ENCODE measurements at places on chromosomes 5 and 9.
A peak's percentile ranks its signal among the peaks of the same experiment; 100 is the strongest.

DNA sequence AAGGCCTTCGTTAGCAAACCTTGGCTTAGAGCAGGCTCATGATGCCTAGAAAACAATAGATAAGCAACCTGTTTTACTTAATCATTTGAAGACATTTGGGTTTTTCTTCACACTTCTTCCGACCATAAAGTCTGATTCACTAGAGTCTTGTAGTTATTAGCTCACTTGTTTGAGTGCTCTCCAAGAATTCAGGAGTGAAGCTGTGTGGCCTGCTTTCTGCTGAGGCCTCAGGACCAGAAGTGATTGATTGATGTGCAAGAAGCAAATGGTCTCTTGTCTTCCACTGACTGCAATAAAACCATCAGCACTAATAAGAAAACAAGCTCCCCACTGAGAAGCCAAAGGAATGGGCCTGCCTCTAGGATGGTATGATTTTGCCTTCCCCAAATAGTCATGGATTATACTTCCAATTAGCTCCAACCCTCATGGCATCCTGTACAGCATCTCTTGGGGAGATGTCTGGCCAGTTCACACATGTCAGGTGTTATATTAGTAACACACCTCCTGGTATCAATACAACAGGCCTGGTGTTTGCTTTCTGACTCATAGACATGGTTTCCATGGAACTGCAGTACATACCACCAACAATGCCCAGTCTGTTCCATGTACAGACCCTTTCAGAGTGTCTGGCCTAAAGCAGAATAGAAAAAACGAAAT is 317.6 kb downstream of the CWC27 start:
- ATAC-seq = no peak

DNA sequence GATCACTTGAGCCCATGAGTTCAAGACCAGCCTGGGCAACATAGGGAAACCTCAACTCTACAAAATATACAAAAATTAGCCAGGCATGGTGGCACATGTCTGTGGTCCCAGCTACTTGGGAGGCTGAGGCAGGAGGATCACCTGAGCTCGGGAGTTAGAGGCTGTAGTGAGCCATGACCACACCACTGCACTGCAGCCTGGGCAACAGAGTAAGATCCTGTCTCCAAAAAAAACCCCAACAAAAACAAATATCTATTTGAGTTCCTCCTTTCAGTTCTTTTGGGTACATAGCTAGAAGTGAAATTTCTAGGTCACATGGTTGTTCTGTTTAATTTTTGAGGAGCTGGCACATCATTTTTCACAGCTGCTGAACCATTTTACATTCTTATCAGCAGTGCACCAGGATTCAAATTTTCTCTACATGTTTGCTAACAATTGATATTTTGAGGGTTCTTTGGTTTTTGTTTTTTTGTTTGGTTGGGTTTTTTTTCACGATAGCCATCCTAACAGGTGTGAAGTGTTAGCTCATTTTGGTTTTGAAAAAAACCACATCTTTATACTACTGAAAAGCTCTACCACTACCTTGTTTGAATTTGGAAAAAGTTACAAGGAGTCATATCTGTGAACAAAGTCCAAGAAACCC is 176.9 kb upstream of the SLC12A2 start:
- no peak for ATAC-seq

GRCh38 chr5:11148810-11149539 is 387.9 kb upstream of the DAP start:
- ATAC-seq = no peak

DNA sequence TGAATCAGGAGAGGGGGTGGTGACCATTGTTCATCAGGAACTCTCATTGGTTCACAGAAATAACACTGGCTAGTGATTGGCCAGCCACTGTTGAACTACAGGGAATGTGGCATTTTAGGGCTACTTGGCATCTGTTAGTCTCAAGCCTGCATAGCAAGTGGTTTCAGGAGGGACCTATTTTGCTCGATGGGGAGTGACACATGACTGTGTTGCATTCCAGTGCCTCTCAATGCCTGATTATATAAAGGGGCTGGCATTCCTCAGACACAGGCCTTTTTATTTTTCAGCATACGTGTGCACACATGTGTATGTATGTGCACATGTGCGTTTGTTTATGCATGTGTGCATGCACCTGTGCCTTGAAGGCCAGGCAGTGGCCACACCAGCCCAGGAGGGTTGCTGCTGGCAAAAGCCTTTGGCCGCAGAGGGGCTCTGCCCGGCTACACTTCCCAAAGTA is 23.2 kb downstream of the FGD3 start:
- ATAC-seq = no peak

DNA sequence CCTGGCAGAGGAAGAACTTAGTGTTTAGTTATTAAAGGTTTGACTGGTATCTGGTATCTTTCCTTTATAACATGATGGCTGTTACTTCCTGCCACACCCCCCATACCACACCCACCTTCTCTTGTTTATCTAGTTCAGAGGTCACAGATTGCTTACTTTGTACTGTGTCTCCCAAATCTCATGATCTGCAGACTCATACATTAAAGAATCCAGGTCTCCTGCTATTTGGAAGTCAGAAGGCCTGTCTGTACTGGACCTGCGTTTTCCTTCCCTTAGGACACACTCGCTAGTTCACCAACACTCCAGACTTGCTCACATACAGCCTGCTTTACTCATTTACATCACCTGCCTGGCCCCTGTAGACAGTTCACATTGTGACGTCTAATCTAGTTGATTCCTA is 39.3 kb downstream of the NUDT12 start:
- no peak for ATAC-seq

DNA sequence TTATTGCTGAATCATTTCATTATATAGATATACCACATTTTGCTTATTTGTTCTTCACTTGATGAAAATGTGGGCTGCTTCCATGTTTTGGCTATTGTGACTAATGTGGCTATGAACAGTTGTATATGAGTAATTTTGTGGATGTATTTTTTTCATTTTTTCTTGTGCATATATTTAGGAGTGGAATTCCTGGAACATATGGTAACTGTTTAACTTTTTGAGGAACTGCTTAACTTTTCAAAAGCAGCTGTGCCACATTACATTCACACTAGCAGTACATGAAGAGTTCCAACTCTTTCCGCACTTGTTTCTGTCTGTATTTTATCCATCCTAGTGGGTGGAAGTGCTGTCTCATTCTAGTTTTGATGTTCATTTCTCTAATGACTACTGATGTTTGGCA is 67.8 kb downstream of the JAK2 start:
- no peak for ATAC-seq

GRCh38 chr9:89440951-89441654 is 56.8 kb downstream of the SEMA4D start:
- ATAC-seq = no peak

GRCh38 chr5:130216286-130216685 is 312.0 kb downstream of the CHSY3 start:
- ATAC-seq = no peak

GRCh38 chr5:113122053-113122452 is 145.5 kb downstream of the DCP2 start:
- ATAC-seq = peak; percentile 78

GRCh38 chr9:131739133-131739958 is 530 bp downstream of the RAPGEF1 start:
- peak; percentile 66 for ATAC-seq

DNA sequence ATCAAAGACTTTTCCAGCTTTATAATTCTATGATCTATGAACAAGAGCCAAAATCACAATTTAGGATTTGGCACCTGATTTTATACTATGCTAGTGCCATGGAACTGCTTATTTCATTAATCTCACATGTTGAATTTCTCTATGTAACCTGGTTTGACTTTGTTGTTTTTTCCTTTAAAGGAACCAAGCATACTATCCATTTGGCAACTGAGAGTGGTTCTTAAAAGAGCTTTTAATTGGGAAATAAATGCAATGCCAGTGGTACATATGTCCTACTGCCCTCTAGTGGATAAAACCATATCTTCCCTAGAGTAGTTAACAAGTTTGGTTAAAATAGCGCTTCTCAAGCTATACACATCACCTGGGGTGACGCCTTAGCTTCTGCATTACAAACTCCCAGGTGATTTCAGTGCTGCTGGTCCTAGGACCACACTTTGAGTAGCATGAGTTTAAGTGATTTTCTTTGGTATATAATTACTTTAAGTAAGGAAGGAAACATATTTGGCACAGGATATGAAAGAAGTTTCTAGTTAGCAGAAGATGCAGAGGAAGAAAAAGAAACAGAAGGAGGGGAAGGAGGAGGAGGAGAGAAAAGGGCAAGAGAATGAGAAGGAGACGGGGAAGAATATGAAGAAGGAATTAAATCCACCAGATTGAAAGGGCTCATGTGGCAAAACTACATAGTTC is 56.8 kb downstream of the FGF10 start:
- ATAC-seq = no peak

DNA sequence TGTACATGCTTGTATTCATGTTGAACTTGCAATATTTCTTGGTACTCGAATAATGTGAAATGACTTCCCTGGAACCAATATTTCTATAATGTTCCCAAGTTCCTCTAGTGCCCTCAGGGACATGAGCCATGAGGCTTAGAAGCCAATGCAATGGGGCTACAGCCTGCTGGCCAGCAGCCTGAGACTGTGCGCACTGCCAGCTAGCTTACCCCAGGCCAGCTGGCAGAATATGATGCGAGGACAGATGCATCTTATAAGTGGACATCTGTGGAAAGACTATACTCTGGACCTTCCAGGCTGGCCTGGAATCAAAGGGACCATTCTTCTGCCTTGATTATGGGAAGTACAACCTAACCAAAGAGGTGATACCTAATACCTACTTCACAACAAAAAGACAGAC is 1862.0 kb upstream of the ACO1 start:
- ATAC-seq = no peak

DNA sequence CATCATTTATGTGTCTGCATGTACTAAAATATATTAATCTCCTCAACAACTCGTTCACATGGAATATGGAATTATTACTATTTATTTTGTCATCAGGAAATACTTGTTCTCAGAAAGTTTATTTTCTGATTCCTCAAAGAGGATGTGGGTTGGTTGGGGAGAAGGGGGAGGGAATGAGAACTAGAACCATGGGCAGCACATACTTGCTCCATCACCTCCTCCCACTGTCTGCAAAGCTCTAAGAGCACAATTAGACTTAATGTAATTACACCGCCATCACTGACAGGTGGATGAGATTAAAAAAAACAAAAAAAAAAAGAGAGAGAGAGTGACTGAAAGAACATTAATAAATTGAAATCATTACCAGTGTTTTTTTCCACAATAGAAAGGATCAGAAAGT is 98.2 kb downstream of the OXCT1 start:
- ATAC-seq = no peak

DNA sequence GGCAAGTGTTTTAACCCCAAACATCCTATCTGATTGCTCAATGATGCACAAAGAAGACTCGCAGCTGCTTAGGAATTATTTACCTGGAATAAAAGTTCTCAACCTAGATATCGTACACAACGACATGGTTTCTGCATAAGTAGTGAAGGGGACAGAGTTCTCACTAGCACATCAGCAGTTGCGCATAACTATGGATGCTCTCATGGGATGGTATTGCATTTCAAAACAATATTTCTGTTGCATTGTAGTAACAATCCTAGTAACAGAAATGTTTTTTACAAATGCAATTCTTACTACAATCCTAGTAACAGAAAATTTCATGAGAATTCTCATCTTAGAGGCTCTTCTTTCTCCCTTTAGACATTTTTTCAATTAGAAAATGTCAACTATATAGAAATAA is 94.5 kb upstream of the MINAR2 start:
- no peak for ATAC-seq

DNA sequence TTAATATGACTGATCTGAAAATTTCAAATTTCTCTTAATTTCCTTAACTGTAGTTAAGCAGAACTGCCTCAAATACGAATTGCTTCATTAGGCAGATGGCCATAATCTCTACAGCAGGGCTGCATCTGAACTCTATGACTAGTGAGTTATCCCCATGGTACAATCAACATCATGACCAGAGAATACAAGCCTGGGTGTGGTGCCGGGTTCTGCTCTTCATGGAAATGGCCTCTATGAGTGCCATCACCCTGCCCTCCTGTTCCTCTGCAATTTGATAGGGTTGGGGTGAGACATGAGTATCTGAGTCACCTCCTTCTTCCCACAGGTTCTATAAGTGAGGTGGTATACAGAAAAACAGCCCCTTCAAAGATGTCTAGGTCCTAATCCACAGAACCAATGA is 235.9 kb downstream of the AP3B1 start:
- ATAC-seq = no peak

- peak; percentile 78 for ATAC-seq
Measured at GRCh38 chr5:14806456-14806855, 65.1 kb downstream of the ANKH start.

DNA sequence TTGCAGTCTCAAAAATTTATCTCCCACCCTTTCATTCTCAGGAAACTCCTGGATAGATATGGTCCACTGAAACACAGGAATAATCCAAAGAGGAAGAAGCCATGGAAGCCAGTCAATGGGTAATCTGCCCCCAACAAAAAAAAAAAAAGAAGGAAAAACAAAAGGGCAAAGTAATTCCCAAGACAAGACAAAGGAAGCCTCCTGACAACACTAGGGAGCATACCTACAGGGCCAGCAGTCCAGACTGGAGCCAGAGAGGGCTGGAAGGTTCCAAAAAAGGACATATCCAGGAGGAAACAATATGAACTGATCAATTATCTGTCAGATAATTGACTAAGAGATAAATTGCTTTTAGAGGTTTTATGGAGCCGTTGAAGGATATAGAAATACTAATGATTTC is 12.9 kb downstream of the FNIP1 start:
- no peak for ATAC-seq

GRCh38 chr9:96071815-96072124 is 196.3 kb downstream of the ERCC6L2 start:
- no peak for ATAC-seq

DNA sequence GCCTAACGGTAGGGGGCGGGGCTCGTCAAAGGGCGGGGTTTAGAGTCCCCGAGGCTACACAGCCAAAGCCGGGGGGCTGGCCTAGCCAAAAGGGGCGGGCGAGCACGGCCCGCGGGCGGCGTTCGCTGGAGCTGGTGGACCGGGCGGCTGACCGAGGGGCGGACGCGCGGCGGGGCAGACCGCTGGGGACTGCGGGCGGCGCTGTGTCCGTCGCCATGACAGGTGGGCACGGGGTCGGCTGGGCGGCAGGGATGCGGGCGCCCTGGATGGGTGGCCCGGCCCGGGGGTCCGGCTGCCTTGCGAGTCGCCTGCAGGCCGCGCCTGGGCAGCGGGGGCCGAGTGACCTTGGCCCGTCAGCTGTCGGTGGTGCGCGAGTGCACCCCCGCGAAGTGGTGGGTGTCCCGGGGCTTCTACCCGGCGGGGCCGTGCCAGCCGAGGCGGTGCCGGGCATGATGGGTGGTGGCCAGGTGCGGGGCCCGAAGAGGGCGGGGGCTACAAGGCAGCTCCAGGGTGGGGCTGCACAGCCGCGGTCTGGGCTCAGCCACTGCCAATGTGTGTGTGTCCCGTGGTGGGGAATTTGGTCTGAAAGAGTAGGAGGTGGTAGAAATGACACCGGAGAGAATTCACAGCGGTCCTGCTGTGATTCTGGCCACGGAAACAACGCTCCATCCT is at the start of gene CARD19:
CARD19 (plus strand) TSS at position 87 of the 672 bp plus-strand sequence; CDS start at position 216, 129 bp downstream.
- peak; percentile 18 for ATAC-seq

- peak; percentile 27 for ATAC-seq
Measured at GRCh38 chr5:177132136-177133095, 1.2 kb upstream of the NSD1 start.

DNA sequence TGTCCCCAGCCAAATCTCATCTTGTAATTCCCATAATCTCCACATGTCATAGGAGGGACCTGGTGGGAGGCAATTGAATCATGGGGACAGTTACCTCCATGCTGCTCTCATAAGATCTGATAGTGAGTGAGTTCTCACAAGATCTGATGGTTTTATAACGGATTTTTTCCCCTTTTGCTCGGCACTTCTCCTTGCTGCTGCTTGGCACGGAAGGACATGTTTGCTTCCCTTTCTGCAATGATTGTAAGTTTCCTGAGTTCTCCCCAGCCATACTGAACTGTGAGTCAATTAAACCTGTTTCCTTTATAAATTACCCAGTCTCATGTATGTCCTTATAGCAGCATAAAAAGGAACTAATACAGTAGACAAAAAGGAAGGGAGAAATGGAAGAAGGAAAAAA is 76.7 kb upstream of the CCNG1 start:
- ATAC-seq = no peak

All from gastroesophageal sphincter (tissue), 4 donors.